Esophagus mucosa (tissue), 1 donor: ENCODE measurements at places on chromosomes 7 and 10.

- ATAC-seq, result no peak
These were observed 135.4 kb downstream of the EMX2 start for GRCh38 chr10:117677890-117678500.

GRCh38 chr7:13099154-13099795, 411.8 kb downstream of the ARL4A start:
- peak; percentile 97 for ATAC-seq

- no peak for ATAC-seq
These were observed 414 bp downstream of the HOXA2 start for GRCh38 chr7:27101957-27102580.

GRCh38 chr10:107433605-107434004, 269.1 kb upstream of the SORCS1 start:
- ATAC-seq, result no peak

DNA sequence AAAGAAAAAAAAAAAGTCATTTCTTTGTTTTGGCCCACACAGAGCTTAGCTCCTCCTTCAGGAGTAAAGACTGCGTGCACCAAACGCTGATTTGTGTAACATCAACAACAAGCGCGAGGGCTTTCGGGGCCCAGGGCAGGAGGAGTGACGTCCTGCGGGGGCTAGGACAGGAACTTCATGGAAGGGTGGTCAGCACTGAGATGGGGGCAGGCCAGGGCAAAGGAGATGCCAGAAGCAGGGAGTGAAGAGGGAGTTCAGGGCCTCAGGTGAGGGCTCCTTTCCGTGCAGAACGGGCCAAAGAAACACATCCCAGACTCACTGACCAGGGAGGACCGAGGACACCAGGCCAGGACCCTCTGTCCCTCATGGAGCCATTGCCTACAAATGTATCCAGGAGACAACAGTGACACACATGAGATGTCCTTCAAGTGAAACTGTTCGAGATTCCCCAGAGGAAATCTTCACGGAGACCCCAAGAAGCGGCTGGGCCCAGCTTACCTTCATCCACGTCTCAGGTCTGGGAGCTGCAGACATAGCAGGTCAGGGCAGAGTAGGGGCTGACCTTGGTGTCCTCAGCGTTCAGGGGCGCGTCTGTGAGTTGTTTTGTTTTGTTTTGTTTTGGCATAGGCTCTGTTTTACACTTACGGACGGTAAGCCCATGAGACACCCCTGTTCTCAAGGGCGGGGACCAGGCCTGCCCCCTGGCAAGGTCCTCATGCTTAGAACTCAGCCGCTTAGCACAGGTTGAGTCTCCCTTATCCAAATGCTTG, 30.4 kb upstream of the SHH start:
- ATAC-seq, result no peak

GRCh38 chr7:141122736-141123135, 48.9 kb downstream of the TMEM178B start:
- ATAC-seq, result no peak

DNA sequence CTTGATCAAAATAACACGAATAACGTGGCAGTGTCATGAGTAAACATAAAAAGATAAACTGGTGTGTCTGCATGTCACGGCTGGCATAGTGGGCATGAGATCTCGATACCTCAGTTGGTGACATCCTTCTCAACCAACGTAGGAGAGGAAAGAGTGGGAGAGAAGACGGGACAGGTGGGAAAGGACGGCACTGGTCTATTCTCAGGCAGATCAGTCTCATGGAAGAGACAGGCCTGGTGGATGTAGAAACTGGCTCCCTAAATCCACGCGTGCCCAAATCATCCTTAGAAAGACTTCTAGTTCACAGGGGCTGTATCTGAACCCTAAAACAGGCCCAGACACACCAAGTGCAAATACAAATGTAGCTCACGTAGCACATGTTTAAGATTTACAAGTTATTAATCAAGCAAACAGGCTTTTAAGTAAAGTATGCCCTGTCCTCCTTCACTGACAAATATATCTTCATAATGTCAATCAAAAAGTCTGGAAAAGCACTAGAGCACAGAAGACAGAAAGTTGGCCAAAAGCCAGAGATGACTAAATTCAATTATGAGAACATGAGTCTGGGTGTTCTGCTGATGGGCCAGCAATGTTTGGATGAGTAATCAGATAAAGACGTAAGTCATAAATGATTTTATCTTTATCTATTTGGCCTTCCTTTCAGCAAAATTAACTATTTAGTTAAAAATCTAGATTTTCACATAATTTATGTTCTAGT, 56.3 kb downstream of the SFMBT2 start:
- no peak for ATAC-seq

- peak; percentile 55 for ATAC-seq
These were observed 25.0 kb upstream of the PODXL start for GRCh38 chr7:131581241-131582051.

GRCh38 chr10:71001470-71001869, 113.1 kb upstream of the PCBD1 start:
- ATAC-seq, result no peak

GRCh38 chr7:55108818-55109217, 90.0 kb downstream of the EGFR start:
- peak; percentile 5 for ATAC-seq

GRCh38 chr7:155818820-155819168, 6.5 kb upstream of the SHH start:
- no peak for ATAC-seq

DNA sequence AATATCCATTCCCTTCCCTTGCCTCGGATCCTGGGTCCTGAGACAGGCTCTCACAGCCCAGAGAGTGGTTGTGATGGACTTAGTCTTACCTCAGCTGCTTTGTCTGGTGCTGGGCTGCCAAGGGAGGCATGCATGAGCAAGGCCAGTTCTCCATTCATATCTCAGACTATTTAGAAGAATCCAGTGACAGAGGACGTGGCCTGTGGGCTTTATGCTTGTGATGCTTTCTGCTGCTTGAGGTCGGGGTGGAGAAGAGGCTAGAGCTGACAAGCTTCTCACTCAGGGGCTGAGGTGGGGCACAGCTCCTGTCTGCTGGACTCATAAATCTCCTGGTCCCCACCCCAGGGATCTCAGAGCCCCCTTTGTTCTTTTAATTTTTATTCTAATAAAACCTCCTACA, 66.8 kb downstream of the DNAJC12 start:
- ATAC-seq, result no peak

GRCh38 chr10:79026341-79026761, 42.4 kb upstream of the ZMIZ1 start:
- ATAC-seq, result no peak

DNA sequence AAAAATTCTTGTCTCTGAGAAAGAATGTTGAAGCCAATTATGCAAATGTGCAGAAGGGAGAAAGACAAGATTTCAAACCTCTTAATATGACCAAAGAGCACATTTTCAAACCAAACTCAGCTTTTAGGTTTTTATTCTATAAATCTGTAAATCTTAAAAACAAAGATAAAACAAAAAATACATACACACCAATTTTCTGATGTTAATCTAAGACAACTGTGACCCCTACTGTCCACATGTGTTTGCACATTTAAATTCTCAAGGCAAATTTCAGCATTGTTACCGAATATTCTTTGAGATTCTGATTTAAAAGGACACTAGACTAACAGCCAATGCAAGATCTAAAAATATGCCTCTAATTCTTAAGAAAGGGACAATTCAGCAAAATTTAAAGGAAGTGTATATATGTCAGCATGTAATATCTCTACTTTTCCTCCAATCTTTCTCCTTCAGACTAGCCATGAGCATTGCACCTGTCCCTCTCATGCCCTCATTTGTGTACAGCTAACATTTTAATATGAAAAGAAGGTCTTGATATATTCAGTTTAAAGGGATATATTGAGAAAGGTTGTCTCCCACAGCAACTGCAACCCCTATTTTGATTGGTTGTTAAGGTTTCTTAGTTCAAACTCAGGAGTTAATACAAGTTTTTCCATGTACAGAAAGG, 417.9 kb downstream of the IPMK start:
- ATAC-seq, result no peak

- no peak for ATAC-seq
These were observed 143.1 kb downstream of the CRPPA start for GRCh38 chr7:16278167-16278787.

DNA sequence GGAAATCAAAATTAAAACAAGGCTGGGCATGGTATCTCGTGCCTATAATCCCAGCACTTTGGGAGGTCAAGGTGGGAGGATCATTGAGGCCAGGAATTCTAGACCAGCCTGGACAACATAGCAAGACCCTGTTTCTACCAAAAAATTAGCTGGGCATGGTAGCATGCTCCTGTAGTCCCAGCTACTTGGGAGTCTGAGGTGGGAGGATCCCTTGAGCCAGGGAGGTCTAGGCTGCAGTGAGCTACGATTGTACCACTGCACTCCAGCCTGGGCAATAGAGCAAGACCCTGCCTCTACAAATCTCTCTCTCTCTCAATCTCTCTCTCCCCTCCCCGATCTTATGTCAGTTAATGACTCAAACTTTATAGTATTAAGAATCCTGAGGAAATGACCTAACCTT, 3.8 kb downstream of the KPNA7 start:
- no peak for ATAC-seq

- no peak for ATAC-seq
These were observed 246.7 kb downstream of the ETV1 start for GRCh38 chr7:13742811-13743210.

- ATAC-seq, result no peak
These were observed 166.0 kb upstream of the TCF7L2 start for GRCh38 chr10:112784022-112784461.

- no peak for ATAC-seq
These were observed 18.1 kb upstream of the PANK1 start for GRCh38 chr10:89663144-89663543.

GRCh38 chr7:45421806-45422205, 152.4 kb upstream of the ADCY1 start:
- no peak for ATAC-seq

DNA sequence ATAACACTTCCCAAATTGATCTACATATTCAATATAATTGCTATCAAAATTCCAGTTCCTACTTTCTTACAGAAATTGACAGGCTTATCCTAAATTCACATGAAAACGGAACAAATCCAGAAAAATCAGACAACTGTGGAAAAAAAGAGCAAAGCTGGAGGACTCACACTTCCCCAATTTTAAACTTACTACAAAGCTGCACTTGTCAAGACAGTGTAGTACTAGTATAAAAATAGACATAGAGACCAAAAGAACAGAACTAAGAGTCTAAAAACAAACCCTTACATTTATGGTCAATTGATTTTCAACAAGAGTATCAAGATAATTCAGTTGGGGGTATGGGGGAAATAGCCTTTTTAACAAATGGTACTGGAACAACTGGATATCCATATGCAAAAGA, 27.5 kb downstream of the LMBR1 start:
- no peak for ATAC-seq

DNA sequence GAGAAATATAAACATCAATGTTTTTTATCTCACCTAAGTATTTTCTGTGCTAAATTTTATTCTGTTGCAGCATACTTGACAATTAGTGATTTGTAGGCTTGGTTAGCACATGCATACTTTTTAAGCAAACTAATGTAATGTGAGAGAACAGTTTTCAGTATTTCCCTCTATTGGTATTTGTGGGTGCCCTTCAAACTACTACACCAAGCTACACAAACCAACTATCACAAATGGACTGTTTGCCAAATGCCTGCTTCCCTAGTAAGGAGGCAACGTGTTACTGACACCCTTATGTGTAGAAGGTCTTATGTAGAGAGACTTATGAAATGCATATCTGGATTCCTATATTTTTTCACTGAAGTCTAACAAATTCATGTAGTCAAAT, 98.4 kb upstream of the FZD1 start:
- no peak for ATAC-seq

GRCh38 chr10:44949127-44949802, 10.3 kb upstream of the RASSF4 start:
- ATAC-seq, result peak; percentile 62

- no peak for ATAC-seq
These were observed 34.3 kb downstream of the CDCA7L start for GRCh38 chr7:21911341-21911875.

DNA sequence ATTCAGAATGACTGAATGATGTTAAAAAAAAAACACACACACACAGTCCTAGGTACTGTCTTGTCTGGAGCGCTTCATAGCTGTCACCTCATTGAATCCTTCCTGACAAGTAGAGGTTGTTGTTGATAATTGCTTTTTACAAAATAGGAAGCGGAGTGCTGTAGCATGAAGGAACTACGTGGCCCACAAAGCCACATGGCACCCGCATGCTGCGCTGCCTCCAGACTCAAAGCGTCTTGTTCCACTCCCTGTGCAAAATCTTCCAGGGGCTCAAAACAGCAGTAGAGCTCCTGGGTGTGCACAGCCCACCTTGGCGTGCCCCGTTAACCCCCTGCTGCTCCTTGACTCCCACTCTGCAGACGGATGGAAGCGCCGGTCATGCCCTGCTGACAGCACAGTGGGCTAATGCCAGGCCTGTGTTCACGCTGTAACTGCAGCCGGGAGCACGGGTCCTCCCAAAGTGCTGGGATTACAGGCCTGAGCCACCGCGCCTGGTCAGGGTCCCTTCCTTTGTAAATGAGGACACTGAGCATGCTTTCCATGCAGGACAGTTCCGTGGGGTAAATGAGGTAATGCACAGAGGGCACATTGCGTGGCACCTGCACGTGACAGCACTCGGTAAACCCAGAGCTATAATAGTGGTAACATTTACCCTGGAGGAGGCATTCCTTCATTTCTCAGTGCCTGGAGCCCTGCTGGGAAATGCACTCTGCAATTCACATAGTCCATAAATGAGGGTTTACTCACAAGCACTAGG, 91.1 kb upstream of the GNA12 start:
- no peak for ATAC-seq

DNA sequence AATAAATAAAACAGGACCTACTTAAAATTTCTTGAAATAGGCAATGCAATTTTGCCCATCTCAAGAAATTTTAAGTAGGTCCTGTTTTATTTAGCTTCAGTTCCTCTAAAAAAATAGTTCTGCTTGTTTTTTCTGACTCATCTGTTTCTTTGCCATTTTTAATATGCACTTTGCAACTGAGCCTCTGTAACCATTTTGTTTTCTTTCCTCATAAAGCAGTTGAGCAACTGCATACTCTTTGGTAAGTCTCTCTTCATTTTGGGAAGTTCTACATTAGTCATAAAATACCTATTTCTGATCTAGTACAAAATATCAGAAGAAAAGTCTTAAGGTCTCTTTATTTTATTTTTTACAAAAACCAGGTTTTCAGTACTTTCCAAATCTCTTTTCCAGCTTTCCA, 18.0 kb downstream of the TAS2R40 start:
- no peak for ATAC-seq

DNA sequence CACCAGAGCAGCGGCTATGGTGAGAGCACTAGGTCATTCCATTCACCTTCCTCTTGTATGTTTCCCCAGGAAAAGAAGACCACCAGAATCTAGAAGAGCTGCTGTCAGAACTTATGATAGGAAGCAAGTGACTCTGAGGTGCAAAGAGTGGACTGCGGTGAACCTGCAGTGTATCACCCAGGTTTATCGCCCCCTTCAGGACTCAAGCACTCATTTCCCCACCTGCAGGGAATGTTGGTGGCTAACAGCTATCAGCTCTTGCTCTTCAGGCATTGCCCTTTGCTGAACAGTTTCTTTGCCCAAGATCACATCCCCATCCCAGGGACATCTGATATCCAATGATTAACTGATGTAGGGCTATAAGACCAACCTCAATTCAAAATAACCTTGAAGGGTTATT, 66.3 kb upstream of the IL6 start:
- ATAC-seq, result no peak
